ENCODE measurements at places on chromosomes 12 and 14. TPM values are rescaled to one million over a fixed set of nuclear protein-coding genes. Genes with fewer than 3 reads are reported as not detected.

DNA sequence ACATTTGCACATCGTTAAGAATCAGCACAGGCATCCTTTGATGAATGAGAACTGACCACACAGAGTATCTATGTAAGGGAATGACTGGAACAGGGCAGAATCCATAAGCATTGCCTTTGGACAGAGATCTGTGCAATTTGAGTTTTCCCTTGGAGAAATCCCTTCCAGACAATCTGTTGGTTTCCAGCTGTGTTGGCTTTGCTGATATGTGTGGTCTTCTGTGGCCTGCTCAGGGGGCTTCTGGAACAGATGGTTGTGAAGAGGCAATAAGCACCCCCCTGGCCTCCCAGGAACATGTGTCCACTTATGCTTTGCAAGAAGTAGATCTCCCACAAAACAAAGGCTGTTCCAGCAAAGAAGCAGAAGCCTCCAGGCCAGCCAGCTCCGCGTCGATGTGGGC is 111.4 kb upstream of the TMEM132C start:
- H3K27me3 ChIP-seq: no peaks in the 10 kb centered on the region
- H3K27ac ChIP-seq: no peak overlapping the region
- no peak overlapping the region for H3K4me3 ChIP-seq
- no peak for DNase-seq

- no peak overlapping the region for H3K27ac ChIP-seq
- no peaks in the 10 kb centered on the region for H3K27me3 ChIP-seq
- no peaks in the 10 kb centered on the region for H3K4me1 ChIP-seq
- H3K4me3 ChIP-seq: no peak overlapping the region
- H3K36me3 ChIP-seq: no peaks in the 10 kb centered on the region
These were observed 1304.5 kb downstream of the AACS start for GRCh38 chr12:126369487-126370463.

- no peaks in the 10 kb centered on the region for H3K36me3 ChIP-seq
- no peaks in the 10 kb centered on the region for H3K27me3 ChIP-seq
- no peak overlapping the region for H3K4me3 ChIP-seq
- H3K27ac ChIP-seq: no peak overlapping the region
These were observed 167.4 kb upstream of the RGS6 start for GRCh38 chr14:71764701-71765382.

The PMCH gene
- total RNA-seq: not detected

- no peak for DNase-seq
- peak overlapping the region; percentile 75 for H3K4me3 ChIP-seq
- H3K4me1 ChIP-seq: no peaks in the 10 kb centered on the region
- peak overlapping the region; percentile 65 for H3K27ac ChIP-seq
- no peaks in the 10 kb centered on the region for H3K27me3 ChIP-seq
- peaks cover 12% of the 10 kb centered on the region for H3K36me3 ChIP-seq
These were observed 324 bp downstream of the POLE start for GRCh38 chr12:132686825-132687210.

The PTPRQ gene
- 0.91 TPM for total RNA-seq

The ZDHHC17 gene
- total RNA-seq: 20.3 TPM

DNA sequence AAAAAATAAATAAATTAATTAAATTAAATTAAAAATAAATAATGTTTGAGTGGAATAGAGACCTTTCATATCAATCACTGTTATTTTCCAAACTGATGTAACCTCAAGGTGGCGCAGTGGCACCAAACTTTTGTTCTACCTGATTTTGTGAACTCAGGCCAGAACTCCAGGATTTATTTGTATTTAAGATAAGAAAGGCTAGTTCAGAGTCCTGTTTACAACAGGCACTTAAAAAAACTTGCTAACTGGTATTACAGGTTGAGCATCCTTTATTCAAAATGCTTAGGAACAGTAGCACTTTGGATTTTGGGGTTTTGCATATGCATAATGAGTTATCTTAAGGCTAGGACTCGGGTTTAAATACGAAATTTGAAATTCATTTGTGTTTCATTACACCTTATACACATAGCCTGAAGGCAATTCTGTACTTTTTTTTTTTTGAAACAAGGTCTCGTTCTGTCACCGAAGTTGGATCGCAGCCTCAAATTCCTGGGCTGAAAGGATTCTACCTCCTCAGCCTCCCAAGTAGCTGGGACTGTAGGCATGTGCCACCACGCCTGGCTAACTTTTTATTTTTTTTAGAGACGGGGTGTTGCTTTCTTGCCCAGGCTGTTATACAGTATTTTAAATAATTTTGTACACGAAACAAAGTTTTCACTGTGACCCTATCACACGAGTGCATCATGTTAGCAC is 32.4 kb downstream of the YY1 start:
- H3K27ac ChIP-seq: no peak overlapping the region
- DNase-seq: no peak
- peaks cover 19% of the 10 kb centered on the region for H3K4me1 ChIP-seq
- peaks cover 11% of the 10 kb centered on the region for H3K36me3 ChIP-seq

DNA sequence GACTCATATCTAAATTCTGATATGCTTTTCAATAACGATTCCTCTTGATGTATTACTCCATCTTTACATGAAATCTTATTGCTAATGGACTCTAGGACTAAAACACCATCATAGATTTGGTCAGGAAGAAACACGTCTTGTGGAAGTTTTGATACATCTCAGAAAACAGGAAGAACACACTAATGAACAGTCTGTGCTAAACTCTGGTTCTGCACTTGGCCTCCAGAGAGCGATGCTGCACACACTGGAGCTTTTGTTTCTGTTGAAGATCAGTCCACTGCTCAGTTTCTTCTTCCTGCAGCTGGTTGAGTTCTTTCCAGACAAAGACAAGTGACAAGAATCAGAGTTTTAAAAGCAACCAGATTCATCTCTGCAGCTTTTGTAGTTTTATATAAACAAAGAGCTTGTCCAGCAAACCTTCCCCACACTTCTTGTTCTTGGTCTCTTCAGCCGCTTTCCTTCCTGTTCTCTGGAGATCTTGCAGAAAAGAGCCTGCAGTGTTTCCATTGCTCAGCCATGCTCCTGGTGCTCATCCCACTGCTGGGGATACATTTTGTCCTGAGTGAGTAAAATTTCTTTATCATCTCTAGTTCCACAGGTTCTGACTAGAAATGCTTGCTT is 229.1 kb upstream of the OR4E1 start:
- no peaks in the 10 kb centered on the region for H3K4me1 ChIP-seq
- no peaks in the 10 kb centered on the region for H3K27me3 ChIP-seq
- DNase-seq: no peak
- no peak overlapping the region for H3K4me3 ChIP-seq

DNA sequence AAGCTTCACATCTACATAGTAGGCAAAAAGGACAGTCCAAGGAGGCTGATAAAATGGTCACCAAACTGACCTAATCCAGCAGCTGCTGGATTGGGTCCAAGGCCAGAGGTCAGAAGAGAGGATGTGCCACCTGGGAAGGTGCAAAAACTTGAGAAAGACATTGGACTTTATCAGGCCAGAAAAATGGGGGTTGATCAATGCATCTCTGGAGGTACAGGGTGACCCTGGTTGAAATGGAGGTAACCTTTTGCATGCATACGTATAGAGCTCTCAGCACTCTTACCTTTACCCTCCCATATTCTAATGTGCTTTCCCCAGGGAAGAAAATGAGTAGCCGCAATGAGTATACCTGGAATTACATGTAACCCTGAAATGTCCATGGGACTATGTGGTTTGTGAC is 16.0 kb downstream of the BTG1 start:
- peaks cover 29% of the 10 kb centered on the region for H3K4me1 ChIP-seq
- DNase-seq: no peak
- no peaks in the 10 kb centered on the region for H3K27me3 ChIP-seq

DNA sequence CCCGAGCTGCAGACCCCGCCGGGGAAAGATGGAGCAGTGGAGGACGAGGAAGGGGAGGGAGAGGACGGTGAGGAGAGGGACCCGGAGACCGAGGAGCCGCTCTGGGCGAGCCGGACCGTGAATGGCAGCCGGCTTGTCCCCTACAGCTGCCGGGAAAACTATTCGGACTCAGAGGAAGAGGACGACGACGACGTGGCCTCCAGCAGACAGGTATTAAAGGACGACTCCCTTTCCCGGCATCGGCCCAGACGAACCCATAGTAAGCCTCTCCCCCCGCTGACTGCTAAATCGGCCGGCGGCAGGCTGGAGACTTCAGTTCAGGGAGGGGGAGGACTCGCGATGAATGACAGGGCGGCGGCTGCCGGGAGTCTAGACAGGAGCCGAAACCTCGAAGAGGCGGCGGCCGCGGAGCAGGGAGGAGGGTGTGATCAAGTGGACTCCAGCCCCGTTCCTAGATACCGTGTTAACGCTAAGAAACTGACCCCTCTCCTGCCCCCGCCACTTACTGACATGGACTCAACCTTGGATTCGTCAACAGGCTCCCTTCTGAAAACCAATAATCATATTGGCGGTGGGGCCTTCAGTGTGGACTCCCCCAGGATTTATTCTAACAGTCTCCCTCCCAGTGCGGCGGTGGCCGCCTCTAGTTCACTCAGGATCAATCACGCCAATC is 962 bp downstream of the LEMD3 start:
- H3K36me3 ChIP-seq: peaks cover 2% of the 10 kb centered on the region
- H3K27me3 ChIP-seq: no peaks in the 10 kb centered on the region
- peaks cover 49% of the 10 kb centered on the region for H3K4me1 ChIP-seq
- peak overlapping the region; percentile 86 for H3K4me3 ChIP-seq

The PPP1R36 gene
- 0.71 TPM for total RNA-seq

- H3K36me3 ChIP-seq: no peaks in the 10 kb centered on the region
- no peaks in the 10 kb centered on the region for H3K27me3 ChIP-seq
- H3K27ac ChIP-seq: no peak overlapping the region
These were observed 38.8 kb downstream of the CACNA2D4 start for GRCh38 chr12:1879633-1880032.

GRCh38 chr14:68945585-68946488 is 33.3 kb downstream of the ACTN1 start:
- peaks cover 44% of the 10 kb centered on the region for H3K4me1 ChIP-seq
- no peak overlapping the region for H3K4me3 ChIP-seq
- H3K27ac ChIP-seq: no peak overlapping the region
- H3K36me3 ChIP-seq: no peaks in the 10 kb centered on the region
- no peaks in the 10 kb centered on the region for H3K27me3 ChIP-seq
- DNase-seq: no peak

GRCh38 chr14:65297744-65298143 is 114.8 kb upstream of the FUT8 start:
- no peaks in the 10 kb centered on the region for H3K4me1 ChIP-seq
- no peak overlapping the region for H3K4me3 ChIP-seq
- H3K27me3 ChIP-seq: no peaks in the 10 kb centered on the region
- H3K27ac ChIP-seq: no peak overlapping the region
- DNase-seq: no peak
- no peaks in the 10 kb centered on the region for H3K36me3 ChIP-seq

The NANOG gene
- total RNA-seq: not detected

The KRT8 gene
- total RNA-seq: 1.3 TPM

The KCNK13 gene
- total RNA-seq: not detected
